ENCODE measurements at places on chromosomes 7 and 10. TPM values are rescaled to one million over a fixed set of nuclear protein-coding genes. Genes with fewer than 3 reads are reported as not detected.

DNA sequence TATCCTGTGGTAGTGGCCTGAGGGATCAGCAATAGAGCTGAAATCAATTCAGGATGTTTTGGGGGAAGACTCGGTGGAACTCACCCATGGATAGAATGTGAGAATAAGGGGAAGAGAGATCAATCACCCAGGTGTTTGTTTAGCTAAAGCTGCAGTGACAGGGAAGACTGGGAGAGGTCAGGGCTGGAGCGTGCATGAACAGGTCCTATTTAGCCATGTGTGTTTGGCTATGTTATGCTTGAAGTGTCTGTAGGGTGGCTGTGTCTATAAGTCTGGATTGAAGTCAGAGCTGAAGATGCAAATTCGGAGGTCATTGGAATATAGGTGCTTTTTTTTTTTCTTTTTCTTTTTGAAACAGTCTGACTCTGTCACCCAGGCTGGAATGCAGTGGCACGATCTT is 4.6 kb downstream of the ATP6V1F start:
- DNase-seq: no peak

DNA sequence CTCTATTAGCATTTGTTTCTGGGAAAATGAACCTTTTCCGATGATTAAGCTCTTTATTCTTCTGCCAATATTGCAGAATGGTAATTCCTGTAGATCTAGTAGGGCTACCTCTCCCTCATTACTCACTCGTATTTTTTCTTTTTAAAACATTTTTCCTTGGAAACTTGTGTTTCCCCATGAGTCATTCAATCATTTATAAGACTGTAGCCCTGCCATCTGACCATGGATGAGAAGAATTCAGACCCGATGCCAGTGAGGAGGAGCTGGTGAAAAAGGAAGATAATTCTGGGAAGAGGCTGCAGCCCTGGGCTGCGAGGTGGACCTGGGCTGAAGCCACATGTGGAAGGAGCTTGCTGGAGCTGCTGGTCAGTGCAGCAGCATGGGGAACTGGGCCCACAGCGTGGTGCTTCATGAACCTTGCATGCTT is 242.8 kb downstream of the KLF6 start:
- no peak for DNase-seq

DNA sequence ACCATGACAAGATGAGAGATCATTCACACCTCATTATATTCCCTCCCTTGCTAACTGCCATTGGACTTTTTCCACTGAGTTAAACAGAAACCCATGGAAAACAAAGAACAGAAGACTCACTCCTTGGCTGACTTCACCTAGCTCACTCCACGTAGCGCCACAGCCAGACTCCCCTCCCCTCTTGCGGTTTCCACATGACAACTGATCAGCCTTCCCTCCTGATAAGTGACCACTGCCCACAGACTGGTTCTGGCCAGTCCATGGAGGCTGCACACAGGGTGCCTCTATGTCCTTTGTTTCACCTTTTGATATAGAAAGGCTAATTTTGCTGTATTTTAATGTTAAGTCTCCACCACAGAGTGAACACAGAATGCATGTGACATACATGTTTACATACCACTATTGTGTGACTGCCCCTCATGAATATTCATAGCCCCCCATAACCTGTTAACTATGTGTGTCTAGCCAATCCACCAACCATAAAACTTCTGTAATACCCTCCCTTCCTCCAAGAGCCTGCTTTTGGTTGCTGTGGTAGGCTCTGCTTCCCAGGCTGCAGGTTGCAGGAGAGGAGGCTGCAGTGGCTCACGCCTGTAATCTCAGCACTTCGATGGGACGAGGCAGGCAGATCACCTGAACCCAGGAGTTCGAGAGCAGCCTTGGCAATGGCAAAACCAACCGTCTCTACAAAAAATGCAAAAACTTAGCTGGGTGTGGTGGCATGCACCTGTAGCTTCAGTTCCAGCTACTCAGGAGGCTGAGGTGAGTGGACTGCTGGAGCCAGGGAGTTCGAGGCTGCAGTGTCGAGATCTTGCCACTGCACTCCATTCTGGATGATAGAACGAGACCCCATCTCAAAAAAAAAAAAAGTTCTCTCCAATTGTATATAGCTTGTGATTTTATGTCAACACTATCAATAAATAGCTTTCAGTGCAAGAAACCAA is 10.0 kb upstream of the IFIT5 start:
- no peak for DNase-seq

Gene AUTS2
- total RNA-seq: 87.7 TPM

DNA sequence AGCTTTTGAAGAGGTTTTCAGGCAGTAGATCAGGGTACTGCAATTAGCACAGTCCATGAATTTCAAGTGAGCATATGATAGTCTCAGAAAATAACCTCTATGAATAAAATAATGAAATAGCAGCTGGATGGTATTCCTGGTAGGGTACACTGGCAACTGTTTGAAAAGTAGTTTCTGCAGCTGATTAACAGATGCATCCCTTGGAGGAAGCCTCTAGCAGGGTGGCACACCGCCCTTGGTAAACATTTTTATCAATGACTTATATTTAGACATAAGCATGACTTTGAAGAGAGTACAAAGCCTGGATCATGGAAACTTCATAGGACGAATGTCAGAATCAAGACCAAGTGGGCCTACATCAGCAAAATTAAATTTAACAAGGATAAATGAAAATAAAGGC is 26.8 kb downstream of the WNT16 start:
- DNase-seq: no peak

DNA sequence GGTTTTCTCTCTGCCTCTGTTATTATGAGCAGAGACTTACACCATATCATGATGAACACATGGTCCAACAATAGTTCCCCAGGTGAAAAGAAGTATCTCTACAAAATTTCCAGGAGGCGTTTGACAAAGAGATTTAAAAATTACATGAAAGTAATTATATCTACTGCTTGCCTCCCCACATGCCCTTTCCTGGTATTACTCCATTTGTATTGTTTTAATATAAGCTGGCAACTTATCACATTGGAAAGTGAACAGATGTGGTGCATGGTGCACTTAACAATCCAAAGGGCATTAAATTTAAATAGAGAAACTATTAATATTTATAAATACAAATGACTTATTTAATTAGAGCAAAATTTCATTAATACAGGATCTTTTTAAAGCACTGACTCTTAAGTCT is 638.2 kb downstream of the ANKRD7 start:
- no peak for DNase-seq

Gene STEAP1B
- total RNA-seq: 3.2 TPM

Gene GDF2
- not detected for total RNA-seq

DNA sequence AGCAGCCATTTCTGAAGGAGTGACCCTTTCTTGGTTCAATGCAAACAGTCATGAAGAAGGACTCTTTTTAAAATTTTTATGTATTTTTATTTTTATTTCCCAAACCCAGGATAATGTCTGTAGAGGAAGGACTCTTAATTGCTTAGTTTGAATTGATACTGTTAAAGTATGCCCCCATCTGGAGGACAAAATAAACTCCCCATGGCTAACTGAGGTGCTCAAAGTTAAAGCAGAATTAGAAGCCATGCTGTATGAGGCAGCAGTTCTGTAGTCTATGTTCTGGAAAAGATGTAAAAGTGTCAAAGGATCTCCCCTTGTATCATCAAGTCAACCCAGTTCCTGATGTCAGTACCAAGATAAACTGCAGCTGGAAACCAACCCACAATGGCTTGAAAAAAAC is 617.9 kb upstream of the GRM3 start:
- DNase-seq: no peak

DNA sequence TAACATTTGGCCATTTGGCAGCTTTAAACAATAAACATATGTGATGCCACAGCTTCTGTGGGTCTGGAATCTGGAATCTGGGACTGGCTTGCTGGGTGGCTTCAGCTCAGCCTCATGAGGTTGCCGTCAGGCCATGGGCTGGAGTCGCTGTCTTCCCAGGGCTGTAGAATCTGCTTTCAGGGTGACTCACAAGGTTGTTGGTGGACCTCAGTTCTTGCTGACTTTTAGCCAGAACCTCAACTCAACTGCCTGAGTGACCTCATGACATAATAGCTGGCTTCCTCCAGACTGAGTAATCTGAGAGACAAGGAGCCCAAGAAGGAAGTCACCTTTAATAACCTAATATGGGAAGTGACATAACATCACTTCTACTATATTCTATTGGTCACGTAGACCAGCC is 44.6 kb upstream of the TSPAN13 start:
- DNase-seq: no peak

Gene TMEM270
- not detected for total RNA-seq

DNA sequence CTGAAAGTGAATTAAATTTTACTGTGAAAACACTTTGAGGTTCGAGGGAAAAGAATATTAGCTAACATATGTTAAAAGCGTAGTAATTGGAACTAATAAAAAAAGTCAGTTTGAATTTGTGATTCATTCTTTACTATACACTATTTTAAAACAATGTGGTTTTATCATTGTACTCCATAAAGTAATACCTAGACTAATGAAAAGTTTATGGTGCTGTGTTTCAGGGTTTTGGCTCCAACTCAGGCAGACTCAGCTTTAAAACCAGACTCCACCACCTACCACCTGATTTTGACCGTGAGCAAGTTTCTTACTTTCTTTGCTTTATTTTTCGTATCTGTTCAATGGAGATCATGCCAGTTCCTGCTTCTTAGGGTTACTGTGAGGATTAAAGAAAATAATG is 9.2 kb upstream of the PRTFDC1 start:
- no peak for DNase-seq

DNA sequence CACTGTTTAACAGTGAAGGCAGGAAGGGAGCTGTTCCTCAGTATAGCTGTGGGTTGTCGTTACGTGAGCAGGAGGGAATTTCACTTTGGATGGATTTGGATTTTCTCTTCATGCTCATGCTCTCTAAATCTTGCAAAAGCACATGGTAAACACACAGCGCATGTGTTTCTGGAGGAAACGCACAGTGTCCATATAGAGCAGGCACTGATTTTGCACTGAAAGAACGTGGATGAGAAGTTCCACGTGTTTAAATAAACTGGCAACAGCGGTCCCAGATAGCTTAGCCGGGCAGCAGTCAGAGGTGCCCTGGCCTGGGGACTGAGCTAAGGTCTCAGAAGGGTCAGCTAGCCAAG is 188.6 kb downstream of the MGMT start:
- no peak for DNase-seq

DNA sequence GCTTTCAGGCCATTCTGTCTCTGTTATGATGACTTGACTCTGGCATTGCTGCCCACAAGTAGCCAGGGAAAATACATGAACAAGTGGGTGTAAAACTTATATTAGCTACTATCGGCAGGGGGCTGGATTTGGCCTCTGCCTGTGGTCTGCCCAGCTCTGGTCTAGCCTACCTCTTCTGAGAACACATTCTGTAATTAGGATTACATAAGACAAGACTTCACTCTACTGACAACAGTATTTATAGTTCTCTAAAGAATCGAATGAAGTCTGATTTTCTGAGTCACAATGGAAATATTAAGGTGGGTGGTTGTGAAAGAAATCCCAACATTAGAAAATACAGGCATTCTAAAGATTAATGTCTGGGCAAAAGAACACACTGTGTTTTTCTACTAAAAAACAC is 55.5 kb downstream of the DLD start:
- no peak for DNase-seq

Gene CPA5
- total RNA-seq: not detected

Gene AEBP1
- total RNA-seq: 57.2 TPM

- no peak for DNase-seq
Observed at GRCh38 chr7:140673063-140673773, 473 bp downstream of the ADCK2 start.

- DNase-seq: no peak
Observed at GRCh38 chr10:32131388-32131787, 75.2 kb upstream of the KIF5B start.

Gene LRMDA
- 17.7 TPM for total RNA-seq

- DNase-seq: no peak
Observed at GRCh38 chr7:75889826-75890225, 11.0 kb downstream of the RHBDD2 start.

Gene CYP26C1
- not detected for total RNA-seq

GRCh38 chr10:43299579-43299978 is 32.7 kb upstream of the RASGEF1A start:
- DNase-seq: no peak

Gene CPA2
- total RNA-seq: not detected

GRCh38 chr7:67608806-67609205 is 612.2 kb downstream of the TYW1 start:
- DNase-seq: no peak

Gene LIPF
- total RNA-seq: not detected

Gene FFAR4
- total RNA-seq: 0.16 TPM

Gene CHAT
- not detected for total RNA-seq
